Right atrium auricular region (tissue), 2 donors: ENCODE measurements at places on chromosomes 2 and 18.

GRCh38 chr2:127563458-127564428, 28.3 kb downstream of the MYO7B start:
- no peak overlapping the region for H3K27ac ChIP-seq
- H3K36me3 ChIP-seq = no peaks in the 10 kb centered on the region
- H3K27me3 ChIP-seq = no peaks in the 10 kb centered on the region
- no peaks in the 10 kb centered on the region for H3K4me1 ChIP-seq
- H3K4me3 ChIP-seq = no peak overlapping the region
- DNase-seq = peak; percentile 48

DNA sequence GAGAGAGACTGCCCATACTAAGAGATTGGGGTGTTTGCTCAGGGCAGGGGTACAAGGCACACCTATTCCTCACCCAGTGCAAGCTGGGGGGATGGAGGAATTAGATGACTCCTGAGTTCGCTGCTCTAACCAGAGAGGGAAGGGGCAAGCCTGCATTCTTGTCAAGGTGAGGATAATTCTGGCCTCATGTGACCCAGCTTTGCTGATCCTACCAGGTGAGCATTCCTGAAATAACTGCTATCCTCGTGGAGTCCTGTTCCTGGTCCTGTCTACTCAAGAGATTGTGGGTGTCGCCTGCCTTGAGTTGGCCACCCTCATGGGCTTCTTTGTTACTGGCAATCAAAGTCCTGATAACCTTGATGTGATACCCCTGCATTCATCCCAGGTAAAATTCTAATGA, 206.0 kb downstream of the SPP2 start:
- no peaks in the 10 kb centered on the region for H3K36me3 ChIP-seq
- no peaks in the 10 kb centered on the region for H3K27me3 ChIP-seq
- no peak for DNase-seq
- no peak overlapping the region for H3K27ac ChIP-seq
- no peaks in the 10 kb centered on the region for H3K4me1 ChIP-seq
- H3K4me3 ChIP-seq = no peak overlapping the region

DNA sequence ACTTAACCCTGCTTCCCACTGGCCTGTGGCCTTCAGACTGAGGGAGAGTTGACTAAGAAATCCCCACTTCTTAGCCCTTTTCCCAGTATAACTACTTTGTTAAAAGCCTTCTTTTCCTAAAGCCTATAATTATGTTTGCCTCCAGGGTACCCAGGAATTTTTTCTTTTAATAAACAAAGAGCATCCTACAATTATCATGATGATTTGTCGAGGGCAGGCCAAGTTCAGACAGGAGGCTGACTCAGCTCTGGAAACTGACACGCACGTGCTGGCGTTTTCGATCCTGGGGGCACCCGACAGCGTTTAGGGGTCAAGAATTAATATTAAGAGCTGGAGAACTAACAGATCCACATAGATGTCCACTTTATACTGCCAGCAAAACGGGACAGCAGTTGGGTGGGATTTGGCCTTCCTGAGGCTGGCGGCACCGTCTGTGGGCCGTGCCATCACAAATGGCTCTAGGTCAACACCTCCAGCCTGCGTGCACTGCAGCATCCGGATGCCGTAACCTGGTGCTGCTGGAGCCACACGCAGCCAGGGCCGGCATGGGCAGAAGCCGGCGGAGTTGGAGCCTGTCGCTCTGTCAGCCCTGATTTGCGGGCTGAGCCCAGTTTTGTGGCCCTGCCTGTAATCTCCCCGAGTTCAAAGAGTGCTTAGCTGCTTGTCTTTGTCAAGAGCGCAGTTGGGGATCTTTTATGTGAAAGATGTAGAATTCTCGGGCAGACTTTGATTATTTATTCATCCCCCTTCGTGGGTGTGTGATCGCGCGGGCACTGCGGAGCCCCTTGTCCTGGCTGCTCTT, 191.0 kb downstream of the GLI2 start:
- H3K27me3 ChIP-seq = no peaks in the 10 kb centered on the region
- H3K27ac ChIP-seq = no peak overlapping the region
- H3K4me1 ChIP-seq = no peaks in the 10 kb centered on the region
- H3K36me3 ChIP-seq = no peaks in the 10 kb centered on the region
- H3K4me3 ChIP-seq = no peak overlapping the region

GRCh38 chr2:181972431-181973170, 13.1 kb upstream of the PPP1R1C start:
- no peaks in the 10 kb centered on the region for H3K36me3 ChIP-seq
- H3K27me3 ChIP-seq = no peaks in the 10 kb centered on the region
- no peaks in the 10 kb centered on the region for H3K4me1 ChIP-seq
- no peak overlapping the region for H3K4me3 ChIP-seq
- no peak overlapping the region for H3K27ac ChIP-seq
- DNase-seq = no peak

- no peak for DNase-seq
- H3K4me3 ChIP-seq = no peak overlapping the region
- no peaks in the 10 kb centered on the region for H3K36me3 ChIP-seq
- no peak overlapping the region for H3K27ac ChIP-seq
Measured at GRCh38 chr2:238462782-238463396, 36.2 kb downstream of the ASB1 start.

DNA sequence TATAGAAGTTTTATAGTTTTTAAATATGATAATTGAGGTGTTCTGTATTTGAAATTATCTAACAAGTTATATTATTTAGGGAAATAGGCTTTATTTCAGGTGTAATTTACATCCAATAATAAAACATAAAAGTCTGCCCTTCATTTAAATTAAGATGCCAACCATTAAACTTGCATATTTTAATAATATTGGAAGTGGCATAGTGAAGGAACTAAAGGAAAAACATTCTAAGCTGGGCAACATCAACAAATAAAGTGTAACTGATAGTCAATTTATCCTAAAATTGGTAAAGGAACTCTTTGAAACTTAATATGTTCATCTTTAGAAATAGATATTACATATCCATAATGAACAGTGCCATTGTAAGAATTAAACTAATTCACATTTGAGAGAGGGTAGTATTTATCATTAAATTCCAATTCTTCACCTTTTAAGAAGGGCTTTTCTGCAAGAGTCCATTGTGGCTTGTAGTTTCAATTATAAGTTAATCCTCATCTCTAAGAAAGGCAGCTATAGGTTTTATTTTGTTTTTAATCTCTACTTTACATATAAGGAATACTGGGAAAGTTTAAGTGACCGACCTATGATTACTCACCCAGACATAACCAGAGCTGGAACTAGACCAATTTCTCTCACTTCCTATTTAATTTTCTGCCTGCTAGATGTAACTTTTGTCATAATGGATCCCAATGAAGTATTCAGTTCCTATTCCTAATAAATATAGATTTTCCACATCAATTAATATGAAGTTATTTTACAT, 401.6 kb downstream of the XIRP2 start:
- no peak overlapping the region for H3K27ac ChIP-seq
- no peaks in the 10 kb centered on the region for H3K4me1 ChIP-seq
- H3K36me3 ChIP-seq = no peaks in the 10 kb centered on the region
- no peak for DNase-seq
- H3K27me3 ChIP-seq = peaks cover 7% of the 10 kb centered on the region

- H3K4me3 ChIP-seq = no peak overlapping the region
- H3K27me3 ChIP-seq = no peaks in the 10 kb centered on the region
- H3K27ac ChIP-seq = no peak overlapping the region
Measured at GRCh38 chr2:209505410-209505809, 81.6 kb downstream of the MAP2 start.

GRCh38 chr2:144513388-144514101, 6.4 kb downstream of the ZEB2 start:
- H3K36me3 ChIP-seq = peaks cover 3% of the 10 kb centered on the region
- H3K4me1 ChIP-seq = no peaks in the 10 kb centered on the region
- DNase-seq = no peak
- peak overlapping the region; percentile 99 for H3K27ac ChIP-seq

GRCh38 chr2:161273038-161273760, 35.0 kb upstream of the PSMD14 start:
- H3K27ac ChIP-seq = no peak overlapping the region
- no peaks in the 10 kb centered on the region for H3K36me3 ChIP-seq
- no peaks in the 10 kb centered on the region for H3K4me1 ChIP-seq
- no peaks in the 10 kb centered on the region for H3K27me3 ChIP-seq

- no peak overlapping the region for H3K27ac ChIP-seq
- H3K27me3 ChIP-seq = no peaks in the 10 kb centered on the region
- H3K36me3 ChIP-seq = no peaks in the 10 kb centered on the region
- H3K4me1 ChIP-seq = no peaks in the 10 kb centered on the region
- DNase-seq = no peak
Measured at GRCh38 chr18:65336411-65336810, 414.4 kb upstream of the CDH7 start.

GRCh38 chr2:198282061-198282460, 477.7 kb downstream of the PLCL1 start:
- no peaks in the 10 kb centered on the region for H3K36me3 ChIP-seq
- H3K27ac ChIP-seq = no peak overlapping the region
- no peaks in the 10 kb centered on the region for H3K27me3 ChIP-seq
- DNase-seq = no peak

- peak; percentile 99 for DNase-seq
- peaks cover 44% of the 10 kb centered on the region for H3K36me3 ChIP-seq
- H3K27ac ChIP-seq = peak within 1 kb of the TSS; percentile 91
- H3K27me3 ChIP-seq = no peaks in the 10 kb centered on the region
Measured at GRCh38 chr2:130342533-130343275, at the start of gene IMP4. TSS of gene IMP4 (plus strand) at chr2:130342897. CDS start at chr2:130342933, 36 bp downstream.

GRCh38 chr2:168084288-168084687, 163.1 kb downstream of the STK39 start:
- H3K27ac ChIP-seq = no peak overlapping the region
- no peaks in the 10 kb centered on the region for H3K36me3 ChIP-seq
- H3K4me1 ChIP-seq = no peaks in the 10 kb centered on the region
- no peak overlapping the region for H3K4me3 ChIP-seq
- no peaks in the 10 kb centered on the region for H3K27me3 ChIP-seq
- DNase-seq = no peak

DNA sequence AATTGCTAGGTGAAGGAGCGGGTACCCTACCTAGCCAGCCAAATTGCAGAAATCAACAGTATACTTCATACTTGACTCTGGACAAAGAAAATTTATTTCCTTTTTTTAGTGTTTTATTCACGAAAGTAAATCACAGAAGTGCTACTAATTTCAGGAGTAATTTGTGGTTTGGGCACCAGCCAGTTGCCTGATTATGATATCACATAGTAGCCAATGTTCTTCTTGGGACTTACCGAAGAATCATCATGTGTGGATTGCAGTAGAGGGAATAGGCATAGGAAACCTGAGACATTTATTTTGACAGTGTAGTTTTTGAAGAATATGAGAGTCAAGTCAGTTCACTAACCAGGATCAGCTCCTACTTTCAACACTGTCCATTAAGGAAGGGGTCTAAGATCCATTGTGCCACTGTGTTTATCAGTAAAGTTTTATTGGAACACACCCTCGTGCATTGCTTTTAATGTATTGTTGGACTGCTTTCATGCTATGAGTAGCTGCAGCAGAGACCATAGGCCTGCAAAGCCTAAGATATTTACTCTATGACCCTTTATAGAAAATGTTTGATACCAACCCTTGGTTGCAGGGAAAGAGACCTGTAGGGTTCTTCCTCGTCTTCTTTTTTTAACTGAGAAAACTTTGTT, 32.1 kb downstream of the TNFRSF11A start:
- no peak overlapping the region for H3K27ac ChIP-seq
- H3K4me3 ChIP-seq = no peak overlapping the region
- H3K27me3 ChIP-seq = no peaks in the 10 kb centered on the region
- no peak for DNase-seq
- no peaks in the 10 kb centered on the region for H3K36me3 ChIP-seq

DNA sequence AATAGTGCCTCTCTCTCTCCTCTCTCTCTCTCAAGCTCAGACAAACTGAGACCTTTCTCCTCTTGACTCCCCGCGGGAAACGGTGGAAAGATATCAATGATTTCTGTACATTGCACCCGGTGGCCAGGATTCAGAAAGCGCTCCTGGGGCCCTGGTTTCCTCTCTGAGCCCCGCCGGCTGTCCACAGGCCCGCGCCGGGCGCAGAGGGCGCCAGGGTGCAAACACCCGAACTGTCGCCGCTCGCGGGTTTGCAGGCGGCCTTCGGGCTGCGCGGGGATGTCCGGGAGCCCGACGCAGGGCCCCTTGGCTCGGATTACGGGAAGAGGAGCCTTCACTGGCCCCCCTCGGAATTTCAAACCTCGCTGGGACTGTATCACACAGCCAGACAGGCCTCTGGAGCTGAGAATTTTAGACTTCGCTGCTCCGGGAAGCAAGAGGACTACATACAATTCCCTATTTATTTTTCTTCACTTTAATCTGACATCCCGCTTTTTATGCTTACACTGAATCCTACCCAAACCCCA, 5.2 kb upstream of the EN1 start:
- no peak overlapping the region for H3K27ac ChIP-seq
- no peaks in the 10 kb centered on the region for H3K36me3 ChIP-seq
- no peak overlapping the region for H3K4me3 ChIP-seq
- no peak for DNase-seq

GRCh38 chr18:51639541-51639940, 442.1 kb upstream of the MEX3C start:
- H3K4me1 ChIP-seq = no peaks in the 10 kb centered on the region
- no peak for DNase-seq
- no peak overlapping the region for H3K4me3 ChIP-seq
- no peaks in the 10 kb centered on the region for H3K27me3 ChIP-seq
- no peaks in the 10 kb centered on the region for H3K36me3 ChIP-seq

- H3K36me3 ChIP-seq = no peaks in the 10 kb centered on the region
- no peaks in the 10 kb centered on the region for H3K27me3 ChIP-seq
- DNase-seq = no peak
- H3K27ac ChIP-seq = no peak overlapping the region
Measured at GRCh38 chr18:8686611-8687010, 18.7 kb upstream of the MTCL1 start.

GRCh38 chr2:172083628-172084394, 1.5 kb upstream of the DLX1 start:
- no peak for DNase-seq
- no peak overlapping the region for H3K27ac ChIP-seq
- H3K27me3 ChIP-seq = peaks cover 86% of the 10 kb centered on the region
- H3K4me3 ChIP-seq = no peak overlapping the region
- no peaks in the 10 kb centered on the region for H3K36me3 ChIP-seq

DNA sequence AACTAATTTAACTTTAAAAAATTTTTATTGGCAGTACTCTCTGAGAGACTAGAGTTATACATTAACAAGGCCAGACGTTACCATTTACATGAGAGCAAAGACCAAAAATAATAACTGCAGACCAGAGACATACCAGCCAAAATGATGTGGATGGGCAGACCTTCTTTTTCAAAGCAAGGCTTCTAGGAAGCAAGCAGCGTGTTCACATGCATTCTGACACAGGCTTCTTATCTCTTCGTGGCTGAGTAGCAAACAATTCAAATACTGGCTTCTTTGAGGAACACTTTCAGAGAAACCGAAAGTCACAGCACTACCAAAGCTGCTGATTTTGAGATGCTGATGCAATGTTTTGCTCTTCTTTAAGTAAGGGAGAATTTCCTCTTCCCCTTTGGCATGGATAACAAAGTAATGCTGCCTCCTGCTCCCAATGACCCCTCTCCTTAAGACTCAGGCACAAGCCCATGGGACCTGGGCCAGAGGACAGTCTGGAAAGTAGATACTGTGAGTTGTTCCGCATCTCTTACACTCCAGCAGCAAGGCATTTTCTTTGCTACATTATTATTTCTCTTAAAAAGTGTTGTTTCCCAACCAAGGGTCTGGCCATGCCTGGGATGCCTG, 181.9 kb downstream of the MREG start:
- peak overlapping the region; percentile 63 for H3K27ac ChIP-seq
- no peaks in the 10 kb centered on the region for H3K4me1 ChIP-seq
- no peaks in the 10 kb centered on the region for H3K27me3 ChIP-seq
- no peak overlapping the region for H3K4me3 ChIP-seq
- H3K36me3 ChIP-seq = no peaks in the 10 kb centered on the region
- DNase-seq = no peak
